ENCODE measurements at places on chromosomes 7 and 10.

GRCh38 chr7:25854608-25855497 lies 297.1 kb upstream of the NFE2L3 start:
- no peak for DNase-seq

GRCh38 chr7:29924684-29925083 lies 64.9 kb downstream of the SCRN1 start:
- DNase-seq: no peak

DNA sequence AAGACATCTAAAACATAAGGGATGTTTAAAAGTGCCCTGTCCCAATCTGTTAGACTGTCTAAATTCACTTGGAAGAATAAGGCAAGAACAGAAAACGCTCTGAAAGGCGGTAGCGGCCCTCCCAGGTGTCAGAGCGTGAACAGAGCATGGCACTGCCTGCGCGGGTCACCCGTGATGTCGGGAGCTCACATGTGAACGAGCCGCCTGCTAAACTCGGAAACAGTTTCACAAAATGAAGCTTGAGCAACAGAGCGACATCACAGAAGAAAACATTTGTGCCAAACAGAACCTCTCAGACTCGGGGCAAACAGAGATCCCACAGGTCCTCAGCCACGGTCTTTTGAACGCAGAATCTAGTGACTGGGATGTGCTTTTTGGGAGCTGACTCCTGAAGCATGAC lies 12.8 kb downstream of the BRI3 start:
- DNase-seq: no peak

- DNase-seq: no peak
Observed at GRCh38 chr7:50022451-50022850, 70.6 kb downstream of the ZPBP start.

DNA sequence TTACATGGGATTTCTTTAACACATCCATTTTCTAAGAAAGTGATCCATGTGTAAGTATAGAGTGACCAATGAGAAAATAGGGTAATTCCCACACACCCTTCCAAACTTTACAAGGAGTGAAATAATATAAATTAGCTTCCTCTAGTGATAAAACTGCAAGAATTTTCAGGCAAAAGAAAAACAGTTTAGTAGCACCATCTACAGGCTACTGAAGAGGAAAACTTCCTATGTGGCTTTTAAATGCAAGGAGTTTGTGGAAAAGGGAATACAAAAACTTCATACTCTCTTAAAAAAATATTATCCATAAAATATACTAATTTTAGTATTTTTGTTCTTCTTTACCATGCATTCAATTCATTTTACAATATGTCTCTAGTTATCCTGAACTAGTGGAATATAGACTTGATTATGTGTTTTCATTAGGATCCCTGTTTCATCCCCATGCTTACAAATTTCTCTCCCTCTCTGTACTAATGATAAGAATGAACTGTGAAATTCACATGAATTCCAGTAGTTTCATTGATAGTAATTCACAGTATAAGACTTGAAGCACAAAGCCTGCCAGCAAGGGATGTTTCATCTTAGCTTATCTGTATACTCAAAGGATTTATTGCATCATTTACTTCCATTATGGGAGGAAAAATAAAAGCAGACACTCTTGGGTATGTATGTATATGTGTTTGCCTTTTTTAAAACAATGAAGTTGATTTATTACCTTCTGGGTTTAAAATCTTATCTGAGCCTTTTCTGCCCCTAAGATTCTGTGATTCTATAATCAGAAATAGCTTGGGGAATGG lies 442.9 kb downstream of the AUTS2 start:
- no peak for DNase-seq

- no peak for DNase-seq
Observed at GRCh38 chr7:116216956-116217571, 6.7 kb downstream of the TES start.

- no peak for DNase-seq
Observed at GRCh38 chr7:117249696-117250095, 73.2 kb downstream of the WNT2 start.

- no peak for DNase-seq
Observed at GRCh38 chr7:48660306-48660870, 264.0 kb upstream of the CDC14C start.

- peak; percentile 44 for DNase-seq
Observed at GRCh38 chr10:29957907-29958331, 101.5 kb downstream of the JCAD start.

- DNase-seq: no peak
Observed at GRCh38 chr7:111841596-111842205, 279.4 kb upstream of the IMMP2L start.

- no peak for DNase-seq
Observed at GRCh38 chr7:41942468-41943093, 239.7 kb upstream of the INHBA start.

- DNase-seq: no peak
Observed at GRCh38 chr7:158324397-158325360, 262.9 kb downstream of the PTPRN2 start.

DNA sequence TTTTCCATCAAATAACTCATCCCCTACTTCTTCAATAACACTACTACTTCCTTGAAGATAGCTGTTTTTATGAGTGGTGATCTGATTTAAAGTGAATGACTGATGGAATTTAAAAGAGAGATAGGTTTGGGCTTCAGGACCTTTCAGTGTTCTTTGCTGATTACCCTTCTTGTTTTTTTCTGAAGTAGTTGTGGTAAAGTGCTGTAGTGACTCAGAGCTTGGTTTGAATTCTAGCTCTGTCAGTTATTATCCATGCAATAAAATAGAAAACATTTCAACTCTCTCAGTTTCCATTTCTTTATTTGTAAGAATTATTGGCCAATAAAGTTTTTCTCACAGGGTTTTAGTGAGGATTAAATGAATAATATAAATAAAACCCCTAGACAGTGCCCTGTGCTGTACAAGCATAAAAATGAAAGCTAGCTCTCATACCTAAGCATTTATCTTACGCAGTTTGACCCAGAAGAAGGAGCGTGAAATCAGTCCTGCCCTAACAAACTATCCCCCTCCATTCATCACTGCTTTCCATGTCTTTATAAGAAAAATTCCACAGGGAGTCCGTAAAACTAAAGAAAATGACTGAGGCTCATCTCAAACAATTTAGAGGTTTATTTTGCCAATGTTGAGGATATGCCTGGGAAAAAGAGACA lies 25.1 kb upstream of the AKAP9 start:
- DNase-seq: no peak

GRCh38 chr7:28498636-28499035 lies 86.3 kb downstream of the CREB5 start:
- no peak for DNase-seq

DNA sequence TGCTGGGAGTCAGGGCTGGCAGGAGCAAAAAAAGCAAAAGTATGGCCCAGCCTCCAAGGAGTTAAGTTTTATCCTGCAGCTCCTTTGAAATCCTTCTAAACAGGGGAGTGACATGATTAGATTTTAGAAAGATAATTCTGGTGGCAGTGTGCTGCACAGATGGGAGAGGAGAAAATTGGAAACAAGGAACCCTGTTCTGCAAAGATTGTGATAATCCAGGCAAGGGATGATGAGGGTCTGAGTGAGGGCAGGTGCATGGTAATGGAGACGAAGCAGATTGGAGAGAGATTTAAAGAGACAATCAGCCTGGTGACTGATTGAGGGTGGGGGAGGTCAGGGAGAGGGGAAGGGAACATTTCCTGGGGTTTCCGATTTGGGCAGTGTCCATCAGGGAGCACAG lies 444.7 kb upstream of the PODXL start:
- DNase-seq: no peak

GRCh38 chr7:100639995-100640516 lies 1.3 kb downstream of the TFR2 start:
- no peak for DNase-seq

Data from stimulated activated naive B cell treated with anti-CD40 and anti-IgM and Interleukin-4, amounts not matched to agents 10 μg/mL and 1 μg/mL and 100 μg/mL, for 72 hours (primary cell).